ENCODE measurements at places on chromosomes 5 and 9. TPM values are rescaled to one million over a fixed set of nuclear protein-coding genes. Genes with fewer than 3 reads are reported as not detected.

Gene SLC46A2
- total RNA-seq: not detected

Gene KCNV2
- total RNA-seq: not detected

Gene GPBP1
- total RNA-seq: 77.7 TPM

Gene TMEM252
- not detected for total RNA-seq

Gene INSYN2B
- 3.8 TPM for total RNA-seq

Gene ALDH1A1
- not detected for total RNA-seq

Gene HAND1
- not detected for total RNA-seq

Gene TRIM36
- total RNA-seq: 0.22 TPM

Gene RNF183
- not detected for total RNA-seq

Gene GLDC
- not detected for total RNA-seq

Gene CCDC187
- not detected for total RNA-seq

Gene PCDHGA7
- 0.91 TPM for total RNA-seq

Gene AGXT2
- not detected for total RNA-seq

Gene LHX6
- total RNA-seq: 6.4 TPM

DNA sequence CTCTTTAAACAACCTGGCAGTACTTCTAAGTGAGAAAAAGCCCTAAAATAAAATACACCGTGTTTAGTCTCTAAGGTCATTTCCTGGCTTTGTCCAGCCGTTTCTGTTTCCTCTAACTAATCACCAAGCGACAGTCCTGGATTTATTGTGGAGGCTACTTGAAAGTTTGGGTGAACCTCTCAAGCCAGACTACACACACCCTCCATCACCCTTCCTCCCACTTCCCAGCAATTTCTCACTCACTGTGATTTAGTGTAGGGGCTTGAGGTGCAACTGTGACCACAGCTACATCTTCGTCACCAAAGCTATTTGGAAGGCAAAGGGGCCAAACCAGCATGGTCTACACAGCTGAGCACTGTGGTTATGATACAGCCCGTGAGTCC, 240.0 kb upstream of the SLC24A2 start:
- DNase-seq: no peak

DNA sequence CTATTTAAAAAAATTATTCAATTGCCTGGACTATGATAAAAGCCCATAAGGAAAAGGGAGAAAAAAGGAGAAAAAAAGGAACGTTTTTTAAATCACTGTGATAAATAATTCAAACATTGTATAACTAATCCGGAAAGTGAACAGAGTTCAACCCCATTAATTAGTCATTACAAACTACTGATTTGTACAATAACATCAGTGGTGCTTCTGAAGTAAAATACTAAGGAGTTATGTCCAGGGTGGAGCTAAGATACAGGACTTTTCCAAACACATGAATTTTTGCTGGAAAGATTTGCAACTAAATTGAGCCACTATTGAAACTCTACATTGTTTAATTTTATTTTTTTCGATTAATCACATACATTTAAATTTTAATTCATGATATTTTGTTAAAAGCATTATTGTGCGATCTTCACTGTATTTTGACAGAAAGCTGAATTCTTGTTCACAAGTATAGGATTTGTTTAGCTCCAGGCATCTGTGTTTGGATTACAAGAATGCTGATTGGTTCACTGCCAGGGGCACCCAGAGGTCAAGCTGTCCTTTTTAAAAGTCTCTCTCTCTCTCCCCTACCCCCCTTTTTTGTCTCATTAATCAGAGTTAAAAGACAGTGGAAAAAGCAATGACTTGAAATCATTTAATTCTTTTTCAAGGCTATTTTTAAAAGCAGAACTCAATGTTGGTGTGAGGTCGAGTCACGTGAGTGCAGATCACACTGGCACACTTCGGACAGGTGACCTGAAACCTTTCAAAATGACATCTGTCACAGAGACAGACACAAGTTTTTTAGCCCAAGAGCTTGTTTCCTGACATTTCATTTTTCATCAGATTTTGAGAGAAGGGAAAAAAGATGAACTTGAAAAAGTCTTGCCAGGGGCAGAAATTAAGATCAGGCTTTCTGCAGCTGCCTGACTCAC, 387.3 kb downstream of the NR2F1-AS1 start:
- peak; percentile 31 for DNase-seq

GRCh38 chr5:67176936-67177335, 19.7 kb downstream of the CD180 start:
- no peak for DNase-seq

GRCh38 chr9:592225-592624, 249.3 kb upstream of the DMRT1 start:
- DNase-seq: no peak

DNA sequence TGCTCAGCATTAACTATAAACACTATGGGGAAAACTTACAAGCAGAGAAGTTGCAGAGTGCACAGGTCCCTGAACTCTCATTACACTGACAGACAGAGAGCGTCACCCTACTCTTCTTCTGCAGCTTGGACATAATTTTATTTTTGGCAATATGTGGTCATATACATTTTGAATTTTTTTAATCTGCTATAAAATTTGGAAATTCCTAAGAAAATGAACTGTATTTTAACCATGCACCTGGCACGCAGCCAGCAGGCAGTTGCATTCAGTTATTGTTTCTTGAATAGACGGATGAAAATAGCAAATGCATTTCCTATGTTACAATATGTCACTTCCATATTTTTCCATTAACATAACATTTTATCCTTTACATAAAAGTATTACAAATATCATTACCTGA, 100.2 kb downstream of the SLC25A46 start:
- no peak for DNase-seq

GRCh38 chr5:50822761-50823160, 156.3 kb downstream of the PARP8 start:
- no peak for DNase-seq

GRCh38 chr5:10622810-10623209, 58.9 kb downstream of the ANKRD33B start:
- no peak for DNase-seq

GRCh38 chr5:52771343-52772039, 16.2 kb upstream of the ITGA1 start:
- no peak for DNase-seq

- no peak for DNase-seq
These were observed 34.6 kb downstream of the ANGPTL2 start for GRCh38 chr9:127087836-127088235.

DNA sequence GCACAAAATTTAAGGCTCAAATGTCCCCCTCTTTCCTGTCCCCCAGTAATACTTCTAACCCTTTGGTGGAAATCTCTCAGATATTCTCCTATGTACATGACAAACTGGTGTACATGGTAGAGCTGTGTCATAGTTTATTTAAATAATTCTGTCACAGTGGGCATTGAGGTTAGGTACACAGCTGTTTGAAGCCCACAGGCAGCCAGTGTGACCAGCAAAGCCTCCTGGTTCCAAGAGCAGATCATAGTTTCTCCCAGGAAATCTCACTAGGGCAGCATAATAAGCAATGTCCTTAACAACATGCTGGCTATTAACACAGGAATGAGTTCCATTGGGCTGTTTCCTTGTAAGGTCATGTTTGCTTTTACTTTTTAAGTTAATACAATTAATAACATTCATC, 63.9 kb downstream of the NDST1 start:
- no peak for DNase-seq

DNA sequence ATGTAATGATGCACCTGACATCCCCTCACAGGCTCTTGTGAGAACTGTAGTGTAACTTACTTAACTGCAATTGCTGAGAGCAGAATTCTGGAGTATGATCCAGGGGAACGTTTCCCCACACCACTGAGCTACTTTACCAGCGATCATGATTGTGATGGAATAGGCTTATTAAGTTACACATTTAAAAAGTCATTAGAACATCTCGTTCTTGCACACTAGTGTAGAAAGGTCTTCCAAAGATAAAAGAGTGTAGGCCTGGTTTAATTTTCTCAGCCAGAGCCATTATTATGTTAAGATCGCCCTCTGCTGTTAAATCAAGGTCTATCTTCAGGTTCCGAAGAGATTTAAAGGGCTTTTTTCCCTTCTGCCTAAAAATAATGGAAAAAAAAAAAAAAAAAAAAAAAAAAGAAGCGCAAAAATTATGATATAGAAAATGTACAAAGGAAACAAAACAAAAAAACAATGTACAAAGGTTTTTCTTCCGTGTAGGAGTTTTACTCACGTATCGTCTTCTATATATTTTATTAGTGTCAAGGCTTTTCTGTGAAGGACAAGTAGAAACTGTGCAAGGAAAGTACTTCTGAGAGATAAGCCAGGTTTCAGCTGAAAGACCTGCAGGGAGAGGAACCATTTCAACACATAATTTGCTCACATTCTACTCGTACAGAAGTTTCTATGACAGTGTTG, 18.6 kb upstream of the MOB3B start:
- no peak for DNase-seq

DNA sequence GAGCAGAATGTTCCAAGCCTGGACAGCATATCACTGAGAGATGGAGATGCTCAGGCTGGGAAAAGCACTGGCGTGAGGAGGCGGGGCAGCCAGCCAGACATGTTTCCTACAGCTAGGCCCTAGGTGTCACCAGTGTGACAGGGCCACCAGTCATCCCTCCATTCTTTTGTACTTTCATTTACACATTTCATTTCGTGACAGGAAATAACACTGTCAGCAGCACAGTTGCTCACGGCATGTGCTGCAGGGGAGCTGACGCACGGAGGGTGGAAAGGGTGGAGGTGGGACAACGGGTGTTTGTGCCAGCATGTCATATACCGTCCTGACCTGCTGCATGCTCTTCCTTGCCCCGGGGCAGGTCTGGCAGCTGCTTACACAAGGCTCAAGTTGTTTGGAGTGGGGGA, 14.8 kb upstream of the CEMIP2 start:
- no peak for DNase-seq

GRCh38 chr5:111143910-111144309, 51.8 kb downstream of the WDR36 start:
- DNase-seq: peak; percentile 53

DNA sequence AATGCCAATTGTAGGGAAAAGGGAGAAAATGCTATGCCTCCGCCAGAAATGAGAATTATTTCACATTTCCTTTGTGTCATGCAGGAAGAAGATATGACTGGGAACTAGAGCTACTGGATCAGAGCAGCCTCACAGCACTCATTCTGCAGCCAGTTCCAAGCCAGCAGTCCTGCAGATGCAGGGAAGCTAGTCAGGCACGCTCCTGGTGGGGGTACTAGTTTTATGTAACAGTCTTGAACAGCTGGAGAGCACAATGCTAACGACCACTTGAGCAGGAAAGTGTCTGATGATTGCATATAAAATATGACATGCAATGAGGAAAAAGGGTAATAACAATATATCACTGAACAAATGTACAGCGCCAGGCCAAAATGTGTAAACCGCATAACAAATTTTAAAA, 21.7 kb downstream of the CDH10 start:
- no peak for DNase-seq

- no peak for DNase-seq
These were observed 547.2 kb downstream of the MAT2B start for GRCh38 chr5:164052536-164053093.

DNA sequence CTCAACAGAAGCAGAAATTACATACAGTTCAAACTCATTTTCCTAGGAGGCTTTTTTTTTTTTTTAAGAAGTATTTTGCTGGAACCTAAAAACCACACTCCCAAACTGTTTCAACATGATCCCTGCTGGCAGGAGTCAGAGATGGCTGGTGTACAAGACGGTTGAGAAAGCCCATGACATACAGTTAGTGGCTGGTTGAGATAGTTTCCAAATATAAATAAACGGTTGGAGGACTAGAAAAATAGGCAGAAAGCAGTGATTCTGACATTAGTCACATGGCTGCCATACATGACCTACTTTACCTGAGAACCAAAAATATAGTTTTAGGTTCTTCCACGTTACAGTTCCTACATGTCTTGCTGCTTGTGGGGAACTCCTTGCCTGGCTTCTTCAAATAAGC, 31.7 kb upstream of the BASP1 start:
- DNase-seq: peak; percentile 51

- no peak for DNase-seq
These were observed 110.4 kb upstream of the FAM174A start for GRCh38 chr5:100424787-100425186.

- DNase-seq: no peak
These were observed 93.9 kb downstream of the YTHDC2 start for GRCh38 chr5:113607361-113607760.

GRCh38 chr5:68484307-68485068, 268.9 kb downstream of the PIK3R1 start:
- DNase-seq: peak; percentile 18

DNA sequence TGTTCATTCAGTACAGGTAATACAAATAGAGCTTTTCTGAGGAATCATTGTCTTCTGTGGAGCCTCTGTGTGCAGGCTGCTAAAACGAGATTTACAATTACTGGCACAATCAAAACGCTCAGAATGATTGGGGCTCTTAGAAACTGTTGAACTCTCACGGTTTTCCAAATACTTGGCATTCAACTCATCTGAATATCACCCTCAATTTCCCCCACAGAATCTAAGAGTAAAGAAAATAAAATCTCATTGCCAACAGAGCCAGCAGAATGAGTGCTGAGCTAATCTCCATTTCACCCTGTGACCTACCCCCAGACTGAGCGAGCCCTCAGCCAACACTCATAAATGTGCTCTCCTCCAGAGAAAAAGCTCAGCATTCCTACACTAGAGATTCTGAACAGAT, 35.3 kb upstream of the TMED7 start:
- DNase-seq: no peak

Data from SJSA1 (cell line).